IMR-90 (cell line): ENCODE measurements at places on chromosomes 7 and 10. TPM values are rescaled to one million over a fixed set of nuclear protein-coding genes. Genes with fewer than 3 reads are reported as not detected.

The OR6V1 gene
- not detected in 2 replicates for total RNA-seq

The LOXL4 gene
- 17.5 and 20.8 TPM in 2 replicates for total RNA-seq

The RBP4 gene
- total RNA-seq: not detected in 2 replicates

- no peak for DNase-seq
Measured at GRCh38 chr7:150330211-150330885, 7.0 kb upstream of the ACTR3C start.

DNA sequence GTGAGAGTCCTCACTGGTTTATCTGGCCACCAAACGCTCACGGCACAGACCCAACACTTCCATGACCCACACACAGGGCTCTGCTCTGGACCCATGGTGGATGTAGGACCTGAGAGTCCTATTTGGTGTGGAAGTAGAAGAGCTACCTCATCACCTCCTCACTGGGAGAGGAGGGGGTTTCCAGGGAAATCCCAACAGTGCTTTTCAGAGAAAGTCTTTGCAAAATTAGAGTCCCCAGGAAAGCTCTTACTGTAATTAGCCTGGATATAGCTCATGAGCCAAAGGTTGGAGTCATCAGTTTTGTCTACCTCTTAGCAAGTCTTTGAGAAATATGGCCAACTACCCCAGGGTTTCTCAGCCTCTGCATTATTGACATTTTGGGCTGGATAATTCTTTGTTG, 34.7 kb upstream of the TARP start:
- DNase-seq: no peak

DNA sequence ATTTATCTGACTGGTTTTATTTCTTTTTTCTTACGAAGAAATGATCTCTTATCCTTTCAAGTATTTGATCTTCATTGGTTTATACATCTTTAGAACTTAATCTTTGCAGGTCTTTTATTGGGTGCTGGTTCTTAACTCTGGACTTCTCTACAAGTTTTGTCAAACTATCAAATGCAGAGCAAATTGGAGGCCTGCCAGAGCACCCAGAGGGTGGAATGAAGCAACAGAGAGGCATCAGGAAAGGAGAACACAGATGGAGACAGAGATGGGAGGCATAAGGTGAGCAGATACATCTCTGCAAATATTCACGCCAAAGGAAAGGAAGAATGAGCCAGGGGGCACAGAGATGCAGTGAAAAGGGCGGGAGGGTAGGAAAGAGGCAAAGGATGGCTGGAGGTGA, 130.3 kb downstream of the PKD1L1 start:
- no peak for DNase-seq

GRCh38 chr7:13448243-13448642, 541.2 kb downstream of the ETV1 start:
- no peak for DNase-seq

GRCh38 chr7:116180302-116180701, 30.0 kb upstream of the TES start:
- DNase-seq: peak; percentile 68

DNA sequence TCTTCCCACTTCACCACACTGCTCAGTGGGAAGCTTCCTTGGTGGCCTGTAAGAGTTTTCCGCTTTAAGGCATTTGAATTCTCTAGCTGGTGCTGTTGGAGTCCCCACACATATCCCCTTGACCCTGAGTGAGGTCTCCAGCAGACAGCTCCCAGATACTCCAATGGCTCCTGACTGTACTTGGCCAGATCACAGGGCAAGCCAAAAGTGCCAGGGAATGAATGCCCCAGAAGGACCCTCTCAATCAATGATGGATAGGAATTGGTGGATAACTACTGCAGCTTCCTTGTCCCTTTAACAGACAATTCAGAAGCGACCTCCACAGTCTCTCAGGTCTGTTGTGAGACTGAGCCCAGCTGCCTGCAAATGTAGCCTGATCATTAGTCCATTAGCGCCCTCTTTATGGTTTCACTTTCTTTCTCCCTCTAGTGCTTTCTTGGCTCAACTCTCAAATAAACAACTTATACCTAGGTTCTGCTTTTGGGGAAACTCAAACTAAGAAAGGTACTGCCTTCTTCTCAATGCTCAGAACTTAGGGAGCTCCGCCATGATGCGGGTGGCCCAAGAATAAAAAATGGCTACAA, 283.0 kb downstream of the TCF7L2 start:
- DNase-seq: no peak
